Hematopoietic multipotent progenitor cell (in vitro differentiated cells): ENCODE measurements at places on chromosomes 11 and 22. TPM values are rescaled to one million over a fixed set of nuclear protein-coding genes. Genes with fewer than 3 reads are reported as not detected.

C11orf86 gene
- not detected for total RNA-seq

KIAA1671 gene
- total RNA-seq, result 0.54 TPM

MPPED1 gene
- under 0.01 TPM for total RNA-seq

SYT9 gene
- under 0.01 TPM for total RNA-seq

DNA sequence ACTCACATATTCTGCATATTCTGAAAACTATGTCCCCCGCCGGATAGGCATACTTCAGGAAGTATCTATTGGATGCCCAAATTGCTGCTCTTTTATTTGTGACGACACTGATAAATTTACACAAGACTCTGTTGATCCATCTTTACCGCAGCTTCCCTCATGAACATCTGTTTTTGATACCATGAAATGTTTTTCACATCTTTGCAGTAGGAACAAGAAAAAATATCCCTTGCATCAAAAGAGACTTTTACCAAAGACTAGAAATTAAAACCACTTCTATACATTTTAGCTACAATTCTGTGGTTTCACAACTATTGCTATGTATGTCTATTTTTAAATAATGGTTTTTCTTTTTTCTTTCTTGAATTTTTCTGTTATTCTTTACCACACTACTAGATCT lies 15.3 kb downstream of the POU2AF2 start:
- DNase-seq, result no peak

DNA sequence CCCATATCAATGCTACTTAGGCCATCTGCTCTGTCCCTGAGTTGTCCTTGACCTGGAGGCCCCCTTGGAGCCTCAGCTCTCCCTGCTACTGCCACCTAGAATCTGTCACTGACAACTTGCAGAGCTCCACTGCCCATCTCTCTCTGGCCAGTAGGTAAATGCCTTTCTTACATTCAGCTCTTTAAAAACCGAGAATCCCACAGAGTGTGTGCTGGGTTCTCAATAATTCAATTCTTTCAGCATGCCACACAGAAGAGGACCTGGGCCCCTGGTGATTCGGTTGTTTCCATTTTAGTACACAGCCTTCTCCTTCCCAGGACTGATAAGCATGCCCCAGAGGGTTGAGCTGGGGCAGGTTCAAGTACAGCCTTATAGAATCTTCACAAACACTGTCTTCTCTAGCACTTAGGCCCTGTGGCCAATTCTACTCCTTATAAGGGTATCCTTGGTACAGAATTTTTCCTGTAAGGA lies 22.0 kb upstream of the IPO7 start:
- DNase-seq, result no peak

DNA sequence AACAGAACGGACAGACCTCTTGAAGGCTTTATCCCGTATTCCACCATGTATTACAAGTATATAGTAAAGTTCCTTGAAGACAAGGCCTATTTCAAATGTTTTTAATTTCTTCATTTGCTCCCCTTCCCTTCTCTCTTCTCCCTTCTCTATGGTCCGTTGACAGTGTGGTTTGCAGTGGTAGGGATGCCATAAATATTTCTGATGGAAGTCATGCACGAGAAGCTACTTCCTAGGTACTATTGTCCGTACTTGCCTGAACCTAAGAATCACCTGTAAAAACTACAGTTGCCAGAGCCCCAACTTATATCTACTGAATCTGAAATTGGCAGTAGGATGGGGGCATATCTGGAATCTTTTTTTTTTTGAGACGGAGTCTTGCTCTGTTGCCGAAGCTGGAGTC lies 2.8 kb downstream of the PISD start:
- DNase-seq, result no peak

- DNase-seq, result no peak
Observed at GRCh38 chr22:24016156-24016555, 5.1 kb downstream of the CABIN1 start.
